Adipocyte (in vitro differentiated cells): ENCODE measurements at places on chromosomes 16 and 17.
A peak's percentile ranks its signal among the peaks of the same experiment; 100 is the strongest.

DNA sequence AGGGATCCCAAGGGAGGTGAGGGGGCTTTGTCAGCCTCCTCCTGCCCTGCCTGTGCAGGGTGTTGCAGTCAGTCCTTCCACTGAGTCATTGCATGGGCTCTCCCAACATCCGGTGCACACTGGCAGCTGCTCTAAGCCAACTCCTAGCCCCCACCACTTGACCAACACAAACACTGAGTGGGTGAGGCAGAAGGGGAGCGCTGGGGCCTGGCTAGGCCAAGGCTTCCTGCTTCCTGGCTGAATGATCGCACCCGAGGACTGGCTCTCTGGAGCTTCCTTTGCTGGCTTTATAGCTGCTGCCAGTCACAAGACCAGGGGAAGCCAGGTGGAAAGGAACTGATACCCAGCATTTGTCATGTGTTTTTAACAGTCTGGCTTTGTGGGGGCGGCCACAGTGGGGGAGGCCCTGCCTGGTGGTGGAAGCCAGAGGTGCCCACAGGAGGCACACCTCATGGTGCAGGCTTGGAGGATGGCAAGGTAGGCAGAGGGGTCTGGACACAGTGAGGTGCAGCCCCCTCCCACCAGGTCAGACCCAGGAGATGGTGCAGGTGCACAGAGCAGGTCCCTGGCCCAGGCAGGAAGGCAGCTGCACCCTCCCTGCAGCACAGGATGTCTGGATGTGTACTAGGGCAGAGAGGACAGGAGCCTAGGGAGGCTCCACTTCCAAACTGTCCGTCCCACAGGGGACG, 6.8 kb downstream of the MPG start:
- DNase-seq: peak; percentile 87

- no peak for DNase-seq
Observed at GRCh38 chr17:31622500-31622899, 231.0 kb downstream of the RAB11FIP4 start.

- DNase-seq: no peak
Observed at GRCh38 chr16:81492311-81492761, 47.7 kb downstream of the CMIP start.

DNA sequence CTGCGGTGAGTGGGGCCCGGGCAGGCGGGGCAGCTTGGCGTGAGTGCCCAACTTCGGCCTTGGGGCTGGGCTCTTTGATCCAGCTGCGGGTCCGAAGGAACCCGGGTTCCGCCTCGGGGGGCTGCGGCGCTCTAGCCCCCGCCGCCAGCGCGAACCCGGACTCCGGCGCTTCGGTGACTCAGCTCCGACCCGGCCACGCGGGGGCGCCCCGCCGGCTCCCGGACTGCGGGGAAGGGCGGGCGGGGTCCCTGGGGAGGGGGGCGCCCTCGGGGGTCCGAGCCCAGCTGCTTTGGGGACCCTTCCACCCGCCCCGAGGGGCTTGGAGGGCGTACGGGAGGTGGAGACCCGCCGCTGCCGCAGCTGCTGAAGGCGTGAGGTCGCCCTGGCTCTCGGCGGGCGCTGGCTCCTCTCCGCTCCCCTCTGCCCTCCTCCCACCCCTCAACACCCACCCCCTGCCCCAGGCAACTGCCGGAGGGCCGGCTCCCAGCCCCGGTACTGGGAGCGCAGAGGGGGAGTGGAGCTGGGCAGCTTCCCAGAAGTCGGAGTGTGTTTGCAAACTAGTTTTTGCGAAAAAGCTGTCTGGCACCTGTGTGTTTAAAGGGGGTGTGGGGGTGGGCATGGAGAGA, 516 bp downstream of the CPNE2 start:
- peak; percentile 72 for DNase-seq

GRCh38 chr16:20849589-20850390, 43.5 kb downstream of the REXO5 start:
- peak; percentile 90 for DNase-seq

DNA sequence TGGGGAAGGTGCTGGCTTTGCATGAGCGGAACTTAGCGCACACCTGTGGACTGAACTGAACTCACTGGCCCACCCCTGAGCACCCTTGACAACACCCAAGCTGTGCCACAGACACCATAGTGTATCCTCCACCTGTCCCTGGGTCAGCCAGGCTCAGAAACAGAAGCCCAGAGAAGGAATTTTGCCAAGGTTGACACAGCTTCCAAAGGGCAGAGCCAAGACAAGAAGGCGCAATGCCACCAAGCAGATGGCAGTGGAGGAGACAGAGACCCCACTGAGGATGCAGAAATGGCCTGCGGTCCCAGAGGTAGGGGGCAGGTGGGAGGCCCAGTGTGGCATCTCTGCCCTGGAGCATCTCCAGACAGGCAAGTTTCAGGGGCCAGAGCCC, 169.0 kb downstream of the ENGASE start:
- DNase-seq: no peak

DNA sequence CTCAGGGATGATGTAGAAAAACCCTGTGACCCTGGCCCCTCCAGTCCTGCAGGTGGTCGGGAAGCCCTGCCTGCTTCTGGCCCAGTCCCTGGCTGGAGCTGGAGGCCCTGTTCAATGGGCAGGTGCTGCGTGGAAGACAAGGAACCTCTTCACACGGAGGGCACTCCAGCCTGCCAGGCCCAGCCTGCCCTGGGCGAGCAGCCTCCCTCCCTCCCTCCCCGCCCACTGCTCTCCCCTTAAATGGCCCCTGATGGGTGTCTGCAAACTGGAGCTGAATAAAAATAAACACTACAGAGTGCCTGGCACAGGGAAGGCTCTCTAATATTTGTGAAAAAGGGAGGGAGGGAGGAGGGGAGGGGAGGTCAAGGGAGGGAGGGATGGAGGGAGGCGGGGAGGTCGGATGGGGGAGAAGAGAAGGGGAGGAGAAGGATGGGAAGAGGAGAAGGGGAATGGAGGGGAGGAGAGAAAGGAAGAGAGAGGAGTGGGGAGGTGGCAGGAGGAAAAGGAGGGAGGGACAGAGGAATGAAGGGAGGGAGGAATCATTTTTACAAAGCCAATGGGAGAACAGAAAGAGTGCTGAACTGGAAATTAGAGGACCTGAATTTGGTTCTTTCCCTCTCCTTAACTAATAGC, 222.8 kb upstream of the TNRC6C start:
- DNase-seq: peak; percentile 63
